Activated CD4-positive, alpha-beta memory T cell treated with anti-CD3 and anti-CD28 coated beads, Interleukin-2, amount 10 ng/mL, durations not matched to agents 7 days and 5 days (primary cell): ENCODE measurements at places on chromosomes 11 and 22. TPM values are rescaled to one million over a fixed set of nuclear protein-coding genes. Genes with fewer than 3 reads are reported as not detected.

The SHANK2 gene
- not detected for total RNA-seq

The C22orf23 gene
- not detected for total RNA-seq

The SLC5A4 gene
- total RNA-seq, result not detected

The EXPH5 gene
- 0.55 TPM for total RNA-seq

The C11orf21 gene
- total RNA-seq, result 68.3 TPM
